ENCODE measurements at places on chromosomes 7 and 10.

DNA sequence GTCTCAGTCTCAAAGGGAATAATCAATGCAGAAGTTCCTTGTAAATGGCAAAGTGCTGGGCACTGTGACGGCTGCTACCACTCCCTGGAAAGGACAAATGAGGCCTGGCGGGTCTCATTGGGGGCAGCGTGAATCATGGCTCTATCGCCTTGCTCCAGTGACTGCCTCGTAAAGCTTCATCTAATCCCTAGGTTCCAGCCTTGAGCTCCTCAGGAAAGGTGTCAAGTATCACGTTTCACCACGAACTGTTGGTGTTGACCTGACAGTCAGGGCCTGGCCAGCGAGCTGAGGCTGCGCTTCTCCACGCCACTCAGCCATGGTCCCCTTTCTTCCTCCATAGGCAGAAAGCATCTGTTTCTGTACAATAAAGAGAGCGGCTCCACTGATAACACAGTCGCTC lies 126.7 kb upstream of the ZNF32 start:
- no peak for DNase-seq

DNA sequence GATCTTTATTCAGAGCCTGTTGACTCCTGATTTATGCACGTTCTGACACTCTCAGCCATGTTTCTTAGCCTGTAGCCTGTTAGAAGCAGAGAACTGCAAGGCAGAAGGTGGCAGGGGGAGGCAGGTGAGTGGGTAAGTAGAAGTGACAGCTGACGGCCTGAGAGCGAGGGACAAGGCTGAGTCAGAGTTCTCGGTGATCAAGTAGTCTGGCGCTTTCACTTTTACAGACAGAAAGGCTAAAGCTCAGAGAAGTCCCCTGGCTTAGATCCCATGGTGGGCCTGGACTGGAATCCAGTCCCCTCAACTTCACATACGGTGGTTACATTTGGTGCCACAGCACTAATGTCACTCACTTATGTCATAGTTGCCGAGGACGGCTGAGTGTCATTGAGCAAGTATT lies 139.0 kb downstream of the TACC2 start:
- no peak for DNase-seq

GRCh38 chr7:27217951-27218350 lies 18.1 kb upstream of the HOXA13 start:
- no peak for DNase-seq

- no peak for DNase-seq
Measured at GRCh38 chr10:131708225-131708880, 192.5 kb upstream of the PPP2R2D start.

DNA sequence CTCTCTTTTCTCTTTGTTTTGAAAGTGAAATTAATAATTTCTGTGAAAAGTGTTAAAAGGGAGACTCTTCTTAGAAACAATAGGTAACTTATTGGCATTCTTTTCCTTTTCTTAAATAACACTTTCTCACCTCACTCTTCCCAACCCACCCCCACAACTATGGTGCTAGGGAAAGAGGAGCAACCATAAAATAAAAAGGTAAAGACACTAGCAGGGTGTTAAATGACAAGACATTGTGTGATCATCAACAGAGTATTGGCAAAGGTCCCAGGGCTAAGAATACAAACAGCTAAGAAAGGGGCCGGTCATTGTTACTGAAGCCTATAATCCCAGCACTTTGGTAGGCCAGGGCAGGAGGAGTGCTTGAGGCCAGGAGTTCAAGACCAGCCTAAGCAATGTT lies 183.7 kb downstream of the NEBL start:
- no peak for DNase-seq

- DNase-seq = no peak
Measured at GRCh38 chr10:98539578-98539977, 92.8 kb upstream of the HPS1 start.

DNA sequence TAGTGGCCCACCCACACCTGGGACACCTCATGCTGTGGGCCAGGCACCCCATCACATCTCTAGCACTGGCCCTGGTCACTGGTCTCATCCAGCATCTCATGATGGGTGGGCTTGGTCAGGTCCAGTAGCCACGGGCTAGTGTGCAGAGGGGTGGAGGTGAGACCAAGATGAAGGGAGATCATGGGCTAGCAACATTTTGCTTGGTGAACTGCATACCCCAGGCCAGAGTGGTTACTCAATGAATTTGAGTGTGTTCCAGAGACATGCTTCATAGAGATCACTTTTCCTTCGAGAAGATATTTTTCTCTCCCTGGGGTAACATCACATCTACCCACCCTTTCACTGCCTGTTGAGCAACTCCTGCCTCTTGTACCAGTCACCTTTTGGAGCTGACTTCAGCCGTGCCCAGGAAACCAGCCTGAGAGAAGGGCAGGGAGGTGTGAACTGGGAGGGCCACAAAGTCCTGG lies 44.2 kb downstream of the MINDY4 start:
- DNase-seq = no peak

DNA sequence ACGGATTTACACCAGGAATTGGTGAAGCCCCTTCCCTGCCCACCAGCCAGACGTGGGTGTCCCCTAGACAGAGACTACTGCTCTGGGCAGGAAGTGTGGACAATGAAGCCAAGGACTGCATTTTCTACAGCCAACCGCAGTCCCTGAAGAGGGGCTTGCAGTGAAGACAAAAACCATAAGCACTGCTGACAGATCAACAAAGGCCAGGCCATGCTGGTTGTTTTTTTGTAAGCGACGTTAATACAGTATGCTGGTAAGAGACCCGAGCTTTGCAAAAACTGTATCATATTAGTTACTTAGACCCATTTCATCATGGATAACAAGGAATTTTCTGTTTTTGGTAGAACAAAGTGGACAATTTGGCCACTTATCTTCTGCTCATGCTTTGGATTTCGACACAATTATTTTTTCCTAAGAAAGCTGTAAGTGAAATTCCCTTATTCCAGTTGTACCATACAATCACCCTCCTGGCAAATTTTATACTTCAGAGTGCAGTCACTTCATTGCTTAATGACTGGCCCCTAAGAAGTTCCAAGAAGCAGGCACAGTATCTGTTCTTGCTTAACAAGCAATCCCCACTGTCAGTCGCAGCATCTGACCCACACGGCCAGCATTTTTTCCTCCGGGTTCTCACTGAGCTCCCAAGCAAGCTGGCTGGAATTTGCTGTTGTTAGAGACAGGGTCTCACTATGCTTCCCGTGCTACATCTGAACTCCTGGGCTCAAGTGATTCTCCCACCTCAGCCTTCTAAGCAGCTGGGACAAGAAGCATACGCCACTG lies 163.5 kb downstream of the PARD3 start:
- no peak for DNase-seq

- no peak for DNase-seq
Measured at GRCh38 chr10:15015451-15015850, 28.3 kb upstream of the OLAH start.

DNA sequence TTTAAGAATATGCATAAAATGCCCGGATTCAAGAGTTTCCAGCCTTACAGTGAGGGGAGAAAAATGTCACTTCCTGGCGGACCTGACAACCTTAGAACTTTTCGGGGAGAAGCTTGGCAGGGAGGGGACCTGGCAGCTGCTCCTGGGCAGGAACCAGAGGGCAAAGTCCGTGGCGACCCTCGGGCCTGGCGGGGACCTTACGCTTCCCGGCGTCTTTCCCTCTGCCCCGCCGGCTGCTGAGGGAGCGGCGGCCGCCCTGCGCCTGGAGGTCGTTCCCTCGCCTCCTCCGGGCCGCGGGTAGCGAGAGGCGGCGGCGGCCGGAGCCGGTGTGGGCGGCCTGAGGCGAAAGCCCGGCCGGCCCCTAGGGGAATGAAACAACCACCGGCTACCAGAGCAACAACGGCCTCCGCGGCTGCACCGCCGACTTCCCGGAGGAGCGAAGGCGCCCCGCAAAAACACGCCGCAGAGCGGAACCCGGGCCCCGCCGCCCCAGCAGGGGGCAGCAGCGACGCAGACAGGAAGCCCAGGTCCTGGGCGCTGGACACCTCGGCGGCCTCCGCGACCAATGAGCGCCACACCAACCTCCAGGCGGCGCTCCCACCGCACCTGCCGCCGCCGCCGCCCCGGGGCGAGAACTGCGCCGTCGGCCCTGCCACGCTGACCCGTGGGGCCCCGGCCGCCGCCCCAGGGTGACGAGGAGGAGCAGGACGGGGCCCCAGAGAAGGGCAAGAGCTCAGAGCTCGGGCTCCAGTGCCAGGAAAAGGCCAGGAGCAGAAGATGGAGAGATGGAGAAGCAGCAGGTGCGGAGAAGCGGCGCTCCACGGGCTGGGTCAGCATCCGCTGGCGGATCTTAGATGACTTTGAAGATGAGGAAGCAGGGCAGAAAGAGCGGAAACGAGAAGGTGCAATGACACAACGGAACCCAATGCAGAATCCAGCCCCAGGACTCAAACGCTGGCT lies 10.5 kb upstream of the ACSM6 start:
- peak; percentile 48 for DNase-seq

- no peak for DNase-seq
Measured at GRCh38 chr10:49197171-49197570, 9.0 kb upstream of the TMEM273 start.

- DNase-seq = no peak
Measured at GRCh38 chr10:85735997-85736396, 630.6 kb downstream of the GRID1 start.

GRCh38 chr10:86451604-86451960 lies 70.0 kb downstream of the WAPL start:
- DNase-seq = no peak

- DNase-seq = no peak
Measured at GRCh38 chr10:11424456-11425295, 186.8 kb downstream of the USP6NL start.

DNA sequence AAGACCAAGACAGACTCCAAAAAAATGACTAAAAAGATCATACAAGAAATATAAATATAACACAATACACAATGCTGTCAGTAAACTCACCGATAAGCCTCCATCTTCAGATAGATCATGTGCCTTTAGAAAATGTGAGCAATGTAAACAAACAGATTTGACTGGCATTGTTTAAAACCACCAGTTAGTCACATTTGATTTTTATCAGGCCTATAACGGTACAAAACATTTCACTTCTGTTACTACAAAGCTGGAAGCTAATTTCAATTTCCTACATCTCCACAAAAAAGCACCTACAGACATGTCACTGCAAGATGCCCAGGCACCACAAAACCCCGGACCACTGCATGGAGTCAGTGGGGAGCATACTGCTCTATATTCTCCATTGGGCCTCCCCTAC lies 18.9 kb downstream of the SGMS1 start:
- DNase-seq = no peak

GRCh38 chr10:96407560-96408069 lies 48.8 kb upstream of the OPALIN start:
- DNase-seq = no peak

DNA sequence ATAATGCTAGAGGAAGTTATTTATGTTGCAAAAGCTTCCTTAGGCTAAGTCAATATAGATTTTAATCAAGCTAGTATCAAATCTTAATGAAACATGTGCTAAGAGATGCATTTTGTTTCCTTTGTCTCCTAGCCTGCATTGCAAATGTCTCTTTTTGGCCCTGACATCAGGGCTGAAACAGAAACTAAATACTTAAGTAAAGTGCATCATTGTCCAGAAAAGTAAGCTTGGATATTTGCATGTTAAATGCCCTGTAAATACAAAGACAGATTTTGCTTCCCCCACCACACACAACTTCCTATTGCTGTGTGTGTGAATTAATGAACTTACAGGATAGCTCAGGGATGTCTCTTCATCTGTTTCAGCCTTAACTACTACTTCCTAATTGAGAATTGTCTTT lies 10.0 kb upstream of the STAMBPL1 start:
- no peak for DNase-seq

DNA sequence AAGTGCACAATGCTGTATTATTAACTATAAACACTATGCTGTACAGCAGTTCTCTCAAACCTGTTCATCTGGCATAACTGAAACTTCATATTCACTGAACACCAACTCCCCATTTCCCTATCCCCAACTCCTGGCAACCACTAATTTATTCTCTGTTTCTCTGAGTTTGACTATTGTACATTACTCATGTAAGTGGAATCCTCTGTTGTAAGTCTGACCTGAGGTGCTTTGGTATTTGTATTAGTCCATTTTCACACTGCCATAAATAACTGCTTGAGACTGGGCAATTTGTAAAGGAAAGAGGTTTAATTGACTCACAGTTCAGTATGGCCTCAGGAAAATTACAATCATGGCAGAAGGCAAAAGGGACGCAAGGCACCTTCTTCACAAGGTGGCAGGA lies 266.3 kb downstream of the PPP1R3A start:
- DNase-seq = no peak

DNA sequence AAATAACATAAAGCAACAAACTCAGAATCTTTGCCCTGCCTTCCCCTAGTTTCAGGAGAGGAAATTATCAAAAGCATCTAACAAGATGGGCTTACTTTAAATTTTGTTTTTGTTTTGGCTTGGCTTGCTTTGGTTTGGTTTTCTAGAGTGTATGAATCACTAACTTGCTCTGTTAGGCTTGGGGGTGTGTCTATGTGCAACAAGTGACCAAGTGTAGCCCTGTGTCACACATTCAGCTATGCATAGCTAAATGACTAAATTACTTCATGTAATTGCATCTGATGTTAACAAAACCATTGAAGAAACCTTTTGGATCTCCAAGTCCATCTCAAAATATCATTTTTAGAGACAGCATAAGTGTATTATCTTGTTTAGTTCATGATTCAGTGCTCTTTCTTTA lies 251.0 kb downstream of the TFEC start:
- no peak for DNase-seq
